ENCODE measurements at places on chromosomes 1 and 21.

DNA sequence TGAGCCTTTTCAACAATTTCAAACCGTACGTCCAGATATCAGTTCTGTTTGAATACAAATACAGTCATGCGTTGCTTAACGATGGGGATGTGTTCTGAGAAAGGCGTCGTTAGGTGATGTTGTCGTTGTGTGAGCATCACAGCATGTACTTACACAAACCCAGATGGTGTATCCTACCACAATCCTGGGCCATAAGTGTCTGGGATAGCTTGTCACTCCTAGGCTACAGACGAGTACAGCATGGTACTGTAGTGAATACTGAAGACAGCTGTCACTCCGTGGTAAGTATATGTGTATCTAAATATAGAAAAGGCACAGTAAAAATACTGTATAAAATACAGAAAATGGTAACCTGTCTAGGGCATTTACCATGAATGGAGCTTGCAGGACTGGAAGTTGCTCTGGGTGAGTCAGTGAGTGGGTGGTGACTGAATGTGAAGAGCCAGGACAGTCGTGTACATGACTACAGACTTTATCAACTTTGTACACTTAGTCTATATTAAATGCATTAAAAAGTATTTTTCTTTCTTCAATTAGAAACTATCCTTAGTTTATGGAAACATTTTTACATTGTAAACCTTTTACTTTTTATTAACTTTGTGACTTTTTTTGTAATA lies 10.5 kb upstream of the OR2W3 start:
- H3K27me3 ChIP-seq, result no peaks in the 10 kb centered on the region
- no peaks in the 10 kb centered on the region for H3K4me1 ChIP-seq
- H3K4me3 ChIP-seq, result no peak overlapping the region
- no peaks in the 10 kb centered on the region for H3K36me3 ChIP-seq
- DNase-seq, result no peak

DNA sequence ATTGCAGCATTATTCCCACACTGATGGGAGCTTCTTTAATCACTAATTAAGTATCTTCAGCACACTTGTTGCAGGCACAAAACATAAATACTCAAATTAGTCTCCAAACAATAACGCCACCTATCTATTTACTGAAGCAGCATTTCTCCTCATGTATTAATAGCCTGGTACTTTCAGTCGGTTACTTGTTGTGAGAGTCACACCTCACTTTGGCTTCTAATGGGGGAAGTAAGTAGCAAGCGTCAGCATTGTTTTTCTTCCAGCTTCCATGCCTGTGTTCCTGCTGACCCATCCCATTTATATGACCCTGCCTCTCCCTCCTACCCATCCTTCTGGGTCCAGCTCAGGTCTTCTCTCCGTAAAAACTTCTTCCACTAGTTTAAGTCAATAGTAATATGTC lies 31.9 kb upstream of the DENND1B start:
- no peaks in the 10 kb centered on the region for H3K36me3 ChIP-seq
- H3K4me1 ChIP-seq, result no peaks in the 10 kb centered on the region
- H3K27me3 ChIP-seq, result peaks cover 4% of the 10 kb centered on the region
- DNase-seq, result no peak
- H3K4me3 ChIP-seq, result no peak overlapping the region

GRCh38 chr1:91621907-91622306 lies 121.3 kb downstream of the CDC7 start:
- no peaks in the 10 kb centered on the region for H3K27me3 ChIP-seq
- no peaks in the 10 kb centered on the region for H3K36me3 ChIP-seq
- H3K4me1 ChIP-seq, result no peaks in the 10 kb centered on the region
- H3K27ac ChIP-seq, result no peak overlapping the region
- H3K4me3 ChIP-seq, result no peak overlapping the region
- no peak for DNase-seq

DNA sequence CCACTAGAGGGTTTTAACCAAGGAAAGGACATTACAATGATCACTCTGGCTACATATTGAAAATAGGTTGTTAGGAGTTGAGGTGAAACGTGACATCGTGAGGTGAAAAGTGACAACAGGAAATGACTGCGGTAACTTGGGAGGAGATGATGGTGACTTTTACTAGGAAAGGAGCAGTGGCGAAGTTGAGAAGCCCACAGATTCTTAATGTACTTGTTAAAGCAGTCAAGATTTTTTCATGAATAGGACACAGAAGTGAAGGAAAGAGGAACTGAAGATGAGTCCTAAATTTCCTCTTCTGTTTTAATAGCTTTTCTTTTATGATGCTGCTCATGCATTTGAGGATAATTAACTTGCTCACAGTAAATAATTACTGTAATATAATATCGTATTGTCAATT lies 59.5 kb downstream of the OMA1 start:
- no peak overlapping the region for H3K4me3 ChIP-seq
- DNase-seq, result no peak
- no peak overlapping the region for H3K27ac ChIP-seq
- no peaks in the 10 kb centered on the region for H3K27me3 ChIP-seq
- H3K36me3 ChIP-seq, result no peaks in the 10 kb centered on the region

DNA sequence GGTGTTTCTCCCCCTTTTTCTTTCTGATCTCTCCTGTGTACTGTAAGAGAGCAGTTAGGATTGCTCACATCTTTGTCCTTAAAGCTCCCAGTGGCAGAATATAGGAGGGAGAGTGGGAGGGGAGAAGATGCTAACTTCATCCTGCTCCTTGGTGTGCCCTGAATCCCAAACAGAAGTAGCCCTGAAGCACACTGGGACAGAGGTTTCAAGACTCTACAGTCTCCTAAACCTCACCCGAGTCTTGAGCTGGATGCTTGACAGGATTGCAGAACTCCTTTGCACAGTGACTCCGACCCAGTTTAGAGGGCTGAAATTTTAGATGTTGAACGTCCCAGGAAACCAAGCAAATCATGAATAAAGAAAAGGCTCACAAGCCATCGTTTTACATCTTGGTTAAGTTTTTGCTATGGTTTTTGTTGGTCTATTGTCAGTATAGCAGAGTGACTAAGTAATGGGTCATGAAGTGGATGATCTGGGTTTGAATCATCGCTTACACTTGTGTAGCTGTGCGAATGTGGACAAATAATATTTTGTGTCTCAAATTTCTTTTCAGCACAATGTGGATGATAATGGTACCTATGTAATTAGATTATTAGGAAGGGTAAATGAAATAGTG lies 37.5 kb downstream of the XCL2 start:
- no peak overlapping the region for H3K27ac ChIP-seq
- H3K36me3 ChIP-seq, result no peaks in the 10 kb centered on the region
- DNase-seq, result no peak
- no peaks in the 10 kb centered on the region for H3K27me3 ChIP-seq
- peaks cover 9% of the 10 kb centered on the region for H3K4me1 ChIP-seq

GRCh38 chr1:162360237-162360873 lies 16.3 kb downstream of the SPATA46 start:
- no peaks in the 10 kb centered on the region for H3K4me1 ChIP-seq
- no peak overlapping the region for H3K4me3 ChIP-seq

DNA sequence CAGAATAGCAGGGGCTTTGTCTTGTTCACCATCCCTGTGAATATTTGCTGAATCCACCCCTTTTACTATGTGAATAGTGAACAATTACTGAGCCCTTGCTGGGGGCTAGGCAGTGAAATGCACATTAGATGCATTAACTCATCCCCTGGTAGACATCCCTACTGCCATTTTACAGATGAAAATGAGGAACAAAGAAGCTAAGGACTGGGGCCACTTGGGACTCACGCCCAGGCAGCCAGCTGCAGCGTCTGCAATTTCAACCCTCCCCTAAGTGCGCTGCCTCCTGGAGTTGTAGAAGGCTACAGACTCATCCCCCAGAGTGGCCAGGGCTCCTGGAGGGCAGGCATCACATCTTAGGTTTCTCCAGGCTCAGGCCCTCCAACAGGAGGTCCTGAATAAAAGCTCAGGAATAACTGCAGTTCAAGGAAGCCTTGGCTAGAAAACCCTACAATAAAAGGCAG lies 31.6 kb downstream of the CAPZB start:
- no peaks in the 10 kb centered on the region for H3K27me3 ChIP-seq
- peaks cover 22% of the 10 kb centered on the region for H3K4me1 ChIP-seq
- no peak for DNase-seq
- H3K36me3 ChIP-seq, result no peaks in the 10 kb centered on the region
- H3K27ac ChIP-seq, result no peak overlapping the region

DNA sequence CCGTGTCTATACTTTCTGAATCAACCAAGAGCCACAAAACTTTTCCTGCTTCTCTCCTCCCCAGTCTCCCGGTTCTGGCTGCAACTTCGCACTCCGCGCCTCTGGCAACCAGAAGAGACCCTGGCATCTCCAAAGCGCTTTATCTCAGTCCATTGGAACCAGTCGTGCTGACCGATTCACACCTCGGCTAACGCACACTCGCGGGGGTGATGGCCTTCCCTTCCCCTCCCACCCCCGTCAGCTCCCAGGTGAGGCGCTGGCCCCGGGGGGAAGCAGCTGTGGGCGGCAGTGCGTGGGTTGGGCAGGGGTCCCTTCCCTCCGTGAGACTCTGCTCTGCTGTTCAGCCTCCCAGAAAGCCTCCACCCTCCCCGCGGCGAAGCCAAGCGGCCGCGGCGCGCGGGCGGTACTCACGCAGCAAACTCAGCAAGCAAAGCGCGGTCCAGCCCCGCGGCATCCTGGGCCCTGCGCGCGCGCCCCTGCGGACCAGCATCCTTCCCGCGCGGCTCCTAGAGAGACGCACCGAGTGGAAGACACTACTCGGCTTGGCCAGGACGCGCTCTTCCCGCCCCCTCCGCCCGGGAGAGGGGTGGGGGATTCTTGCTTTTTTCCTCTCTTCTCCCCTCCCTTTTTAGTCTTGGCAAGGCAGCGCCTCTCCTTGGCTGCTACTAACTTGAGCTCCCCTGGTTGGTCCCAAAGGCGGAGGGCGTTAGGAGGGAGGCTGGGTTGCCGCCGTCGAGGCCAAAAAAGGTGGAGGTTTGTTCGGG lies at the start of gene CD34:
Gene CD34, minus strand, starts transcription at position 535 of the 764 bp plus-strand sequence. Its CDS starts 45 bp downstream, at position 490.
- peaks cover 5% of the 10 kb centered on the region for H3K27me3 ChIP-seq
- H3K27ac ChIP-seq, result no peak within 1 kb of the TSS
- DNase-seq, result no peak
- no peaks in the 10 kb centered on the region for H3K36me3 ChIP-seq
- H3K4me3 ChIP-seq, result no peak within 1 kb of the TSS

GRCh38 chr1:33828059-33828458 lies 35.8 kb upstream of the HMGB4 start:
- no peak overlapping the region for H3K4me3 ChIP-seq
- no peaks in the 10 kb centered on the region for H3K4me1 ChIP-seq
- no peak for DNase-seq
- no peak overlapping the region for H3K27ac ChIP-seq

DNA sequence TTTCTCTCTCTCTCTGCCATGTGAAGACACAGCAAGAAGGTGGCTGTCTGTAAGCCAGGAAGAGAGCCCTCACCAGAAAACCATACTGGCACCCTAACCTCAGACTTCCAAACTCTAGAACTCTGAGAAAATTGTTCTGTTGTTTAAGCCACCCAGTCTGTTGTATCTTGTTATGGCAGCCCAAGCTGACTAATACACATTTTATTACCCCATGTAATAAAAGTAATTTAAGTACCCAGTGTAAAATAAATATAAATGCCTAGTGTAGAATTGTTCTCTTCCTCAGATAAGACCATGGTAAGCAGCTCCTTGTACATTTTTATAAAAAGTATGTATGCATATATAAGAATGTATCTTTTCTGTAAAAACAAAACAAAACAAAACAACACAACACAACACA lies 119.7 kb downstream of the DTL start:
- H3K27me3 ChIP-seq, result no peaks in the 10 kb centered on the region
- H3K4me1 ChIP-seq, result no peaks in the 10 kb centered on the region
- DNase-seq, result no peak
- H3K4me3 ChIP-seq, result no peak overlapping the region
- H3K27ac ChIP-seq, result no peak overlapping the region

DNA sequence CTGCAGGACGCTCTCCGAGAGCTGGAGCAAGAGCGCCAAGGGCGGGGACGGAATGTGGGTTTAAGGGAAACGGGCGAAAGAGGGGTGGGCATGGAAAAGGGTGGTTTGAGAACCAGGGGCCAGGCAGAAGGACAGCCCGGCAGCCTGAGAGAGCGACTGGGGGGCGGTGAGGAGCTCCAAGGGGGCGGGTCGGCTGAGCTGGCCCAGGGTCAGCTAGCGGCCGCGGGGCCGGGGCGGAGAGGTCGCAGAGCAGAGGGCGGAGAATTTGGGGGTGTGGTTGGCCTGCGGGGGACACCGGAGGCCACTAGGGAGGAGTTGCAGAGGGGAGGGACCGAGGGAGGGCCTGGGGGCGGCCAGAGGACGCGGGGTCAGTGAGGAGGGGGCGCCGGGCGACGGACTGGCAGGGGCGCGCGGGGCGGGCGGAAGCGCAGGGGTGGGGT lies 54.7 kb downstream of the NDUFS5 start:
- H3K4me1 ChIP-seq, result no peaks in the 10 kb centered on the region
- no peaks in the 10 kb centered on the region for H3K36me3 ChIP-seq
- H3K27ac ChIP-seq, result no peak overlapping the region
- no peak for DNase-seq
- H3K4me3 ChIP-seq, result peak overlapping the region; percentile 53

- H3K27me3 ChIP-seq, result no peaks in the 10 kb centered on the region
- no peak for DNase-seq
- no peaks in the 10 kb centered on the region for H3K36me3 ChIP-seq
- no peak overlapping the region for H3K27ac ChIP-seq
- H3K4me3 ChIP-seq, result no peak overlapping the region
Measured at GRCh38 chr21:28798798-28799197, 193.9 kb downstream of the LTN1 start.

DNA sequence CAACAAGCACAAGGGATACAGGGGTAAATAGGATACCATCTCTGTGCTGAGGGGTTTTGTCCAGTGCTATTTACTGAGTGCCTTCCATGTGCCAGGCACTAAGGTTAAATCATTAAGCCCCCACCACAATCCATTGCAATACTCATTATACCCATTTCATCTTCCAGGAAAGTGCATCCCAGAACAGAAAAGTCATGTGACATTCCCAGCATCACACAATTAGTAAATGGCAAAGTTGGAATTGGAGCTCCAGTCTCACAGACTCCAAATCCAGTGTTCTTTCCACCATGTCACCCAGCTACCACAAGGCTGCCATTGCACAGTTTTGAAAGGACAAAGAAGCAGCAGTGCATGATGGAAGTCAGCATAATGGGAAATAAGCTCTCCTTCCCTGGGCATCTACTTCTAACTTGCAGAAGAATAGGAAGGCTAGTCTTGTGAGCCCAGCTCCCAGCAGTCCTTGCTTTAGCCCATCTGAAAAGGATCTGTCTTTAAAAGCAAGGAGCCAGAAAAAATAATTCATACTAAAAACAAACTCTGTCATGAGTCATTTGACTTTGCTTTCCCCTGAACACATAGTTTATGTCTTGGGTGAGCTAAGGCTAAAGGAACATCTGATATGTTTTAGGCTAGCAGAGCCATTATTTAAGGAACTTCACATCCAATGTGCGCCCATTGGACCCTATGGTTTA lies 111.4 kb upstream of the HOOK1 start:
- DNase-seq, result no peak
- no peaks in the 10 kb centered on the region for H3K36me3 ChIP-seq
- peaks cover 10% of the 10 kb centered on the region for H3K4me1 ChIP-seq
- no peaks in the 10 kb centered on the region for H3K27me3 ChIP-seq
- no peak overlapping the region for H3K27ac ChIP-seq

- H3K27ac ChIP-seq, result no peak overlapping the region
- H3K4me1 ChIP-seq, result peaks cover 16% of the 10 kb centered on the region
- H3K27me3 ChIP-seq, result no peaks in the 10 kb centered on the region
- no peak overlapping the region for H3K4me3 ChIP-seq
- H3K36me3 ChIP-seq, result no peaks in the 10 kb centered on the region
Measured at GRCh38 chr1:182309631-182310351, 81.8 kb downstream of the GLUL start.

Measured in PC-9 (cell line).